Chondrocyte (in vitro differentiated cells): ENCODE measurements at places on chromosomes 1 and 21.

GRCh38 chr1:216599851-216600250 is 123.4 kb downstream of the ESRRG start:
- no peak for DNase-seq

DNA sequence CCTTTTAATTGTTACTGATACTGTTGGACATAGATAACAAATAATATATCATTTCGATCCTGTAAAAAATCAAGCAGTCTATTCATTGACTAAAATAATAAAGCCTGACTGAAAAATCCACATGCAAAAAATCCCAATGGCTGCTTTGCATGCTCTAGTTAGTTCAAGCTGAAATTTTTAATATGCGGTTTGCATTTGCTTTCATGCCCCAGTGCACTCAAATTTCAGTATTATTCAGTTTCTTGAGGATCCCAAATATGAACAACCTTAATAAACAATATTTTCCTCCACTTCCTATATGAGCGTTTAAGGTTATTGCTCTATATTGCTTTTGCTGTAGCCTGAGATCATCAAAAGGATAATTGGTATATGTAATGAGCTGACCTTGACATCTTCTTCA is 75.1 kb upstream of the DPH5 start:
- DNase-seq = no peak

DNA sequence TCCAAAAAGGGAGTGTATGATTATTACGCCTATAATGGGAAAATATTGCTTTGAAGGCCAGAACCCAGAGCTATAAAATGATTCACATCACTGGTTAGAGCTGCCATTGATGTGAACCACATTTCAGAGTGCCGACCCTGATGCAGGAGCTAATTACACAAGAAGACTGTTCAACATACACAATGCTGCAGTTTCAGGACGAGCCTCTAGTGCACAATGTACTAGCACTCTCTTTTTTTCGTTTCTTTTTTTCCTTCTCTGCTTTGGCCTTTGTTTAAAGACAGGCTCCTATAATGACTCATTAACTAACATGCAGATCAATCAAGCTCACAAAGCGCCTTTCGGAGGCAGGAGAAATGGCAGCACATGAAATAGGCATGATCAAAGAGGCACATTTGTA is 66.0 kb upstream of the HMGB4 start:
- no peak for DNase-seq

- no peak for DNase-seq
Measured at GRCh38 chr1:191460234-191460633, 698.0 kb upstream of the RGS18 start.

- DNase-seq = no peak
Measured at GRCh38 chr1:48242141-48242736, 19.7 kb downstream of the SLC5A9 start.

- no peak for DNase-seq
Measured at GRCh38 chr21:28126521-28127174, 866.0 kb downstream of the LTN1 start.

DNA sequence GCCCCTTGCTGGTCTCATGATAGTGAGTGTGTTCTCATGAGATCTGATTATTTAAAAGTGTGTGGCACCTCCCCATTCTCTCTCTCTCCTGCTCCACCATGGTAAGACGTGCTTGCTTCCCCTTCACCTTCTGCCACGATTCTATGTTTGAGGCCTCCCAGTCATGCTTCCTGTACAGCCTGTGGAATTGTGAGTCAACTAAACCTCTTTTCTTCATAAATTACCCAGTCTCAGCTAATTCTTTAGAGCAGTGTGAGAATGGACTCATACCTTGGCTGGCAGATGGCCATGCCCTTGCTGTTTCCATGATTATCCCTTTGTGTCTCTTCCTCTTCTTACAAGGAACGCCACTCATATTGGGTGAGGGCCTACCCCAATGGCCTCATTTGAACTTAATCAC is 40.3 kb downstream of the PSMG1 start:
- no peak for DNase-seq

GRCh38 chr1:28259934-28260802 is 850 bp downstream of the SESN2 start:
- DNase-seq = peak; percentile 95

DNA sequence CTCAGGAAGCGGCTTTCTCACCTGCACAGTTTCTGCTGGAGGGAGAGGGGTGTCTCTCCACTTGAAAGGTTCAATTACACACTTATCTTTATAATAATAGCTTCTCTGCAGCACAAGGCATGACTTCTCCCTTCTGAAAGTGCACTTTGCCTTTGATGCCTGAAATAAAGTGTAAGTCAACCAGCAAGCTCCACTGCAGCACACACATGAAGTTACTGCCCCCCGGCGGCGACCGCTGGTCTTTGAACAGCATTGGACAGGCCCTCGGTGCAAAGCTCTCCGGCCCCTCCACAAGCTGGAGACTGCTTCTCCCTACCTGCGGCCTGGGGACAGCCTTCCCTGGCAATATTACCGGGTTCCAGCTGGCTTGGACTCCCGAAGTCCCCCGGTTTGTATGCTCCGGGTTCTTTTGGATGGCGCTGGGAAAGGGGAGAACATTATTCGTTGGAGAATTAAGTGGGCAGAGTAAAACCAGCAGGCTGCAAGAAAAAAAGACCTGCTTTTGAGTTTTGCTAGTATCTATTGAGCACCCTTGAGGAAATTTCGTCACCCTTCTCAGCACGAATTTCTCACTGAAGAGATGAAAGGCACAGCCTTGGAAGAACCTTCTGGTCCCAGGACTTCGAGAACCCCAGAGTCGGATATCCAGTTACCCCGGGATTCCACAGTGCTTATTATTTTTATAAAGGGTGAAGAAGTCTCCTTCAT is 11.8 kb downstream of the RCAN1 start:
- peak; percentile 93 for DNase-seq

- DNase-seq = no peak
Measured at GRCh38 chr1:54342288-54342687, 63.9 kb downstream of the SSBP3 start.

GRCh38 chr1:157380523-157380922 is 171.8 kb downstream of the FCRL5 start:
- no peak for DNase-seq

DNA sequence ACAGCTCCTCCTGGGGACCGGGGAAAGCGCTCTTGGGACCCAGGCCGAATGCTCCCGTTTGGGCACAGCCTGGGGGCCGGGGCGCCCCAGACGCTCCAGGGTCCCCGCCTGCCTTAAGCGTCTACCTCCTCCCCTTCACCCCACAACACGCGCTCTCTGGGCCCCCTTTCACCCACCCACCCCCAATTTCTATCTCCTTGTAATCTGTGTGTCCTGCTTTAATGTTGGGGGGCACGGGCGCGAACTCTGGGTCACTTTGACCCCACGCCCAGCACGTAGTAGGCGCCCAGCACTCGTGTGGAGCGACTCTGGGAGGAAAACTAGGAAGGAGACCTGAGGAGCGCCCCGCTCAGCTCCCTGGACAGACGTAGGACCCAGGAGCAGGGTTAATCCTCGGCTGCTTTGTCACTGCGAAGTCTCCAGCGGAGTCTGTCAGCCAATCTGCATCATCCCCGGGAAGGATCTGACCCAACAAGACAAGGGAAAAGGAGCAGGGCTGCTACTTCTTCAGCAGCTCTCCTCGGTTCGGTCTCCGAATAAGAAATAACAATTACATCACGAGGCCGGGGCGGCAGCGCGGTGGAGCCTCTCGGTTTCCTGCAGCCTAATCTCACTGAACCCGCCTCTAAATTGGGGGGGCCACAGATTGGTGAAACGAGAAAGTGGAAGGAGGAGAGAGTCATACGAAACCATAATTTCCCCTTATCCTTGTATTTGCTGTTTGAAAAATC is 757 bp upstream of the NRIP1 start:
- peak; percentile 79 for DNase-seq

- no peak for DNase-seq
Measured at GRCh38 chr1:219443763-219444162, 169.1 kb downstream of the ZC3H11B start.

GRCh38 chr1:198254948-198255347 is 98.2 kb downstream of the NEK7 start:
- no peak for DNase-seq

DNA sequence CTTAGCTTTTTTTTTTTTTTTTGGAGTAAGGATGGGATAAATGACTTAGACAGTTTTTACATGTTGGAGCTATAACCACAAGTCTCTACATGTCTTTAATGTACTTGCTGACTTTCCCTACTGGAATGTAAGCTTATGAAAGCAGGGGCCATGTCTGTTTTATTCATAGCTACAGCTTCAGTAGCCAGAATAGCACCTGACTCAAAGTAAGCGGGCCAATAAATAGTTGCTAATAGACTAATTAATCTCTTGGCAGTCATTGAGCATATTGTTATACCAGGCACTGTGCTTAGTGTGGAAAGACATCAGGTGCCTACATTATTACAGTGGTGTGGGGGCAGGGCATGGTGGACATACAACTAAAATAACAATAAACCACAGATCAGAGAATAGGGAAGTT is 84.4 kb upstream of the HOOK1 start:
- DNase-seq = no peak

DNA sequence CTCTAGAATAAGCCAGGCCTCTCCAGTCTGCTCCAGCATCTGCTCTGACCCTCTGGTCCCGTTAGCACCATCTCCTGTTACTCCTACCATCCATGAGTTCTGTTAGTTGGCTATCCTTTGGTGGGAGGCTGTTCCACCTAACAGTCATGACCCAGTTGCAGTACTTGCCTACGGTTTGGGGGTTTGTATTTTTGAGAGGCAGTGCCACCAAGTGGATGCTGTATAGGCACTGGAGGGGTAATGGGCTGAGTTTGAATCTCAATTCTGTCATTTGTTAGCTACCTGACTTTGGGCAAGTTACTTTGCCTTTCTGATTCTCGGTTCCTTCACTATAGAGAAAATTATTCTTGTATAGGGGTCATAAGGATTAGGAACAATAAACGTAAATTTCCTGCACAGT is 12.1 kb upstream of the C8B start:
- DNase-seq = no peak

DNA sequence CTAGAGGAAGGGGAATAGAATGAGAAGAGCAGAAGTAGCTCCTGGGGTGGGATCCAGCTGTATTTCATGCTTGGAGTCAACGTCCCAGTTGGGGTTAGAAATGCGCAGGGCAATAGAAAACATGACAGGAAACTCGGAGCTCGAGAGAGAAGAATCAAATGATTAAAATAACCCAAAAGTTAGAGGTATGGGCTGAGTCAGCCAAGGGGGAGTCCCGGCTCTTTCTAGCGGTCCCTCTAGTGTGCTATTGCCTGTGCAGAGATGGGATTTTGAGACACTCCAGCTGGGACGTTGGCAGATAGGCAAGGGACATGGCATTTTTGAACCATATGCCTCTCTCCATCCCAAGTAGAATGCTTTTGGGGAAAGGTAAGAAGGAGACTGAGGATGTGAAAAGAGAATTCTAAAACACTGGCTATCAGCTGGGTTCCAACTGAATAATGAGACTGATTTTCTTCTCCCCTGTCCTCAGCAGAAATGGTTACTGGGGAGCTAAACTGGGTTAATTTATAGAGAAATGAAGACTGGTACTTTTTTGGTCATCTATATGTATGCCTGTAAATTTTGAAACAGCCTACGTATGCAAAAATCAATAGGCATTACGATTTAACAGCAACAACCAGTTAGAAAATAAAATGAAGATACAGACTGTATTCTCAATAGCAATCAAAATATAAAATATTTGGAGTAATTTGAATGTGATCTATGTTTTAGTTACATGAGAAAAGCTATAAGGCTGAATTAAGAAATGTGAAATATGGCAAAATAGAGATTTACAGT is 7.0 kb upstream of the VPS26C start:
- no peak for DNase-seq

GRCh38 chr1:236099355-236099974 is 34.6 kb upstream of the NID1 start:
- DNase-seq = no peak

DNA sequence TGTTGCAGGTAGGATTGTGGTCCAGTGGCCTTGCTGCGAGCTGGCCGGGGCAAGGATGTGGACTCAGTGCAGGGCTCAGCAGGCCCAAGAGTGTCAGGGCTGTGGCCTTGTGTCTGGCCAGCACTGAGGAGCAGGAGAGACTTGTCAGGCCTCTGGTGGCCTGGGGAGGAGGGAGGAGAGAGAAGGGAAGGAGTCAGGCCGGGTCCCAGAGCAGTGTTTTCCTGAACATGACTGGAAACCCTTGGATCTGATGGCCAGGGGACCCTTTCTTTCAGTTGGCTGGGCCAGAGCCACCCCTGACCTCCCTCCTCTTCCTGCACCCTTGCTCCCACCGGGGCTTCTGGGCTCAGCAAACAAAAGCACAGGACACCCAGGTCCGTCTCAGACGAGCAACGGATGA is 5.1 kb downstream of the IBA57 start:
- no peak for DNase-seq
